ENCODE measurements at places on chromosomes 2 and 18. TPM values are rescaled to one million over a fixed set of nuclear protein-coding genes. Genes with fewer than 3 reads are reported as not detected.

The CROCC2 gene
- polyA plus RNA-seq, result not detected

The ACTR2 gene
- polyA plus RNA-seq, result 107 TPM

The UGT1A5 gene
- polyA plus RNA-seq, result not detected

The GPR39 gene
- 3.0 TPM for polyA plus RNA-seq

The ARHGAP15 gene
- 1.8 TPM for polyA plus RNA-seq

The ITGA4 gene
- 1.2 TPM for polyA plus RNA-seq

The PHOSPHO2 gene
- polyA plus RNA-seq, result 4.3 TPM

The CCBE1 gene
- 0.63 TPM for polyA plus RNA-seq

The INHA gene
- not detected for polyA plus RNA-seq

The CD226 gene
- under 0.01 TPM for polyA plus RNA-seq

The CXCR2 gene
- polyA plus RNA-seq, result 2.1 TPM
